Skin of body (tissue), 3 donors: ENCODE measurements at places on chromosomes 16 and 17.

DNA sequence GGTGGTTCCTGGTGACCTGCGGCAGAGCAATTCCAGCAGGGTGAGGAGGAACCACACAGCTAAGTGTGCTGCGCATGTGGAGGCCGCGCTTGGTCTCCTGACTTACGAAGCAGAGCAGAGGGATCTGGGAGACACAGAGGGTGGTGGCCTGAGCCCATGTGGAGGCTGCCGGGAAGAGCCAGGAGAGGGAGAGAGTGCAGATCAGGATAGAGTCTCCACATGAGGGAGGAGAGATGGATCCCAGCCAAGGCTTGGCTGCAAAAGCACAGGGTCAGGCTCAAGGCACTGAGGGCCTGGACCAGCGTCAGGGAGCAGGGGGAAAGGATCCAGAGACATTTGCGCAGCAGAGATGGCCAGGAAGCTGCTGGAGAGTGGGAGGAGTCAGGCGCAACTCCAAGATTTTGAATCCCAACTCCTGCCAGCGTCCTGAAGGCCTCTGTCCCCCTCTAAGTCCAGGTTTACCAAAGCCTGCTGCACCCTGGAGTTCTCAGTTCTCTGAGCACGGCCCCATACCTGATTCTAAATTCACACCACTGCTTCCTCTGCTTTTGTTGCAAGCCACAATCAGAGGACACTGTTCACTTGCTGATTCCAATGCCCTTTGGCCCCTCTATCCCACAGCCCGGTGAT lies 11.3 kb upstream of the MLLT6 start:
- DNase-seq, result peak; percentile 81

DNA sequence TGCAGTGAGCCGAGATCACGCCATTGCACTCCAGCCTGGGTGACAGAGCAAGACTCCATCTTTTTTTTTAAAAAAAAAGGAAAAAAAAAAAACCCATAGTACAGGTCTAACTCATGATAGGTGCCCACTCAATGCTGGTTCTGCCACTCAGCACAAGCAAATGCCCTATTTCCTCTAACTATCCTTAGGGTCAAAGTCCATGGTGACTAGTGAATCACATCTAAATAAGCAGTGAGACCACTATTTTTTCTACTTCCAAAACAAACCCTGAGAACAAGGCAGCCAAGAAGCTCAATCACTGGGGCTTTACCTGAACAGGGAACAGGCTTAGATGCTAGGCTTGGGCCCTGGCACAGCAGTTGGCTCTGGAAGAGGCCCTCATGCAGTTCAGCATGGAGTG lies 3.4 kb downstream of the BLTP2 start:
- no peak for DNase-seq

DNA sequence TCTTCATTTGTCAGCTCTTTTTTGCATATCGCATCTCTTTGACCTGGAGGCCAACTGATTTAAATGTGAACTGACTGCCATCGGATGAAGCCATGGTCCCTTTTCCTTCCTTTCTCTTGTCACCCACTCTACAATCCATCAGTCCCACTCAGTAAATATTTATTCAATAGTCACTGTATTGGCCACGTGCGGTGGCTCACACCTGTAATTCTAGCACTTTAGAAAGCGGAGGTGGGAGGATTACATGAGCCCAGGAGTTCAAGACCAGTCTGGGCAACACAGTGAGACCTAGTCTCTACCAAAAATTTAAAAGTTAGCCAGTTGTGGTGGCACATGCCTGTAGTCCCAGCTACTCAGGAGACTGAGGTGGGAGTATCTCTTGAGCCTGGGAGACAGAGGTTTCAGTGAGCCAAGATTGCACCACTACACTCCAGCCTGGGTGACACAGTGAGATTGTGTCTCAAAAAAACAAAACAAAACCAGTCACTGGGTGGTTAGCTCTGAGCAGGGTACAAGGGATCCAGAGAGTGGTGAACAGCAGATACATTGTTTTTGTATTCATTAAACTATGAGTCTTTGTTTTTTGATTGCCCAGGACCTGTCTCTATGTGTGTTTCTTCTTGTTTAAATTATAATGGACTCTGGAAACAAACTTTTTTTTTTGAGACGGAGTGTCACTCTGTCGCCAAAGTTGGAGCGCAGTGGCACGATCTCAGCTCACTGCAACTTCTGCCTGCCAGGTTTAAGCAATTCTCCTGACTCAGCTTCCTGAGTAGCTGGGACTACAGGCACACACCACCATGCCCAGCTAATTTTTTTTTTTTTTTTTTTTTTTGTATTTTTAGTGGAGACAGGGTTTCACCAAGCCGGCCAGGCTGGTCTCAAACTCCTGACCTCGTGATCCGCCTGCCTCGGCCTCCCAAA lies 6.9 kb downstream of the PHAF1 start:
- no peak for DNase-seq

- DNase-seq, result no peak
Measured at GRCh38 chr16:56288019-56288418, 96.7 kb downstream of the GNAO1 start.

DNA sequence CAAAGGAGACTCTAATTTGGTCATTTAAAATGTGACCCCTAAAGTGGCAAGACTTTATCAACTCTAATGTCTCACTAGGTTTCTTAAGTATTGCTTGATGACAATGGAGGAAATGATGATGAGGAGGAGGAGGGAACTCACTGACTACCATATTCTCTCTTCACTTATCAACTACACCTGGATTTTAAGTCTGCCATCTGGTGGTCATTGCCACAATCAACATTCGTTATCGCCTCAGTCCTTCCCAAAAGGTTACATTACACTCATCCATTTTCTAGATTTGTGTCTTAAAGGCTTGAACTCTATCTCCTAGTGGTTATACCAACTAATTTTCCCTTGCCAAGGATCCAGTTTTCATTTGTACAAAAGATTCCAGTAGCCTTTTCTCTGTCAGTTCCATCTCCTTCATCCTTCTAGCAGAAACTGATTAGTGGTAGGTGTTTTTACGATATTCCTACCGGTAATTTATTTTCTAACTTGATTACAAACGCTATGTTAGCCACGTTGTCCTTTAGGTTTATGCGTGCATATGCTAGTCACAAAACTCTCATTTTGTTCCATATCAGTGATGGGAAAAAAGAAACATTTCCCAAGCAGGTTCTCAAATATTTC lies 114.6 kb upstream of the NOG start:
- DNase-seq, result no peak

- no peak for DNase-seq
Measured at GRCh38 chr16:4846503-4846900, 586 bp downstream of the GLYR1 start.

DNA sequence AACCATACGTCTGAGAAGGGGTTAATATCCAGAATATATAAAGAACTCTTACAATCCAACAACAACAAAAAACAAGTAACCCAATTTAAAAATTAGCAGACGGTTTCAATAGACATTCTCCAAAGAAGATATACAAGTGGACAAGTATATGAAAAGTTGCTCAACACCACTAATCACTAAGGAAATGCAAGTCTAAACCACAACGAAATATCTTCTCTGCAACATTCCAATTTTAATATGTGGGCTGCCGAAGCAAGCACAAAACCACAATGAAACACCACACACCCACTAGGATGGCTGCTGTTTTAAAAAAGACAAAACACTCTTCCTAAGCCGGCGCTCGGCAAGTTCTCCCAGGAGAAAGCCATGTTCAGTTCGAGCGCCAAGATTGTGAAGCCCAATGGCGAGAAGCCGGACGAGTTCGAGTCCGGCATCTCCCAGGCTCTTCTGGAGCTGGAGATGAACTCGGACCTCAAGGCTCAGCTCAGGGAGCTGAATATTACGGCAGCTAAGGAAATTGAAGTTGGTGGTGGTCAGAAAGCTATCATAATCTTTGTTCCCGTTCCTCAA lies 5.9 kb upstream of the SLC13A2 start:
- DNase-seq, result no peak

- no peak for DNase-seq
Measured at GRCh38 chr16:14024283-14024682, 46.8 kb upstream of the MRTFB start.

DNA sequence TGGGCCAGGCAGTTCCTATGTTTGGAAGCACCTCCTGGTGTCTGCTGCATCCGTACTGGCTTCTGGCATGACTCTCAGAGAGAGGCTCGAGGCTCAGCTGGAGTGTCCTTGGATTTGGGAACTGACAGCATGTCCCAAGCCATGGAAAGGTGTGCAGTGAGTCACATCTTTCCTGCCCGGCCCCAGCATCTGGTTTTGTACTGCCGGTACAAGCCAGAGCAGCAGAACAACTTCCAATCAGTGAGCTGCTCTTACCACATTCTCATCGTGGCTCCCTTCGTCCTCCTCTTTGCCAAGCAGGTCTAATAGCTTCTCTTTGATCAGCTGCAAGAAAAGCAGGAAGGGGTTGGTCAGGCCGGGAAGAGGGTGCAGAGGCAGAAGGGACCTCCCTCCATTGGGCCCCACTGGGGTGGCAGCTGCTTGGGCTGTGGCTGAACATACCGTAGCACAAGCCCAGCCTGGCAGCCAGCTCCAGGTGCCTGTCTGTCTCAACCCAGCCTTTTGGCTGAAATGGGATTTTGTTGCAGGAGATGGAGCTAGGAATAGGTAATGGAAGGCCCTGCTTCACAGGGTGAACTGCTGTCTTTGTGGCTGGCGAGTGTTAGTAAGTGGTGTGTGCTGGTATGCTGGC lies 24.2 kb downstream of the SPACA3 start:
- no peak for DNase-seq
